Iris pigment epithelial cell (primary cell): ENCODE measurements at places on chromosomes 1 and 21.
A peak's percentile ranks its signal among the peaks of the same experiment; 100 is the strongest.

- DNase-seq, result no peak
Observed at GRCh38 chr1:244155661-244156060, 104.6 kb downstream of the ZBTB18 start.

DNA sequence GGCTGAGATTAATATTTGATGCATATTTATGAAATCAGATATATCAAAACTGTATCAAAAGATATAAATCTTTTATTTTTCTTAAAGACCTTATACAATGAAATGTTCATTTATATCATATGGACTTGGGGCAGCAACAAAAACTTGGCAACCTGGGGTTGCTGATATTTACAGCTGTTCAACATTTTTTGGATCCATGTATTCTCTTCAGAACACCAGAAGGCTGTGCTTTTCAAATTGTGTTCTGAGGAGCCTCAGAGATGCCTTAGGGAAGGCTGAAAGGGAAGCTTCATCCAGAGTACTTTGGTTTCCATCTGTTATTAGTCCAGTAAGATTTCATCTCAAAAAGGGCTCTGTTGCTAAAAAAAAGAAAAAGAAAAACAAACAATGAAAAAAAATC, 94.8 kb downstream of the DISC1 start:
- DNase-seq, result no peak

DNA sequence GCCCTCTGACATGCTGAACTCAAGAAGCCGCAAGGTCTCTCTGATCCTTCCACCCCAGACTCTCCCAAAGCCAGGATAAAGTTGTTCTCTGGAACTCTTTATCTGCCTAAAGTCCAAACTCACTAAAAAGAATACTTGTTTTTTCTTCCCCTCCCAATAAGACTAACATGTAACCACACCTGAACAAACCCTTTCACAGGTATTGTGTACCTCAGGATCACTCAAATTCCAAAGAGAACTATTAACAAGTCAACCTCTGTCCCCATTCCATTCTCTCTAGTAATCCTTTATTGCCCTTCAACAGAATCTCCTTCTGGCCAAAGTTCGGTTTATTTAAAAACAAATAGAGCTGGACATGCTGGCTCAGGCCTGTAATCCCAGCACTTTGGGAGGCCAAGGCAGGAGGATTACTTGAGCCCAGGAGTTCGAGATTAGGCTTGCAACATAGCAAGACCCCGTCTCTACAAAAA, 4.1 kb upstream of the TOE1 start:
- DNase-seq, result no peak

DNA sequence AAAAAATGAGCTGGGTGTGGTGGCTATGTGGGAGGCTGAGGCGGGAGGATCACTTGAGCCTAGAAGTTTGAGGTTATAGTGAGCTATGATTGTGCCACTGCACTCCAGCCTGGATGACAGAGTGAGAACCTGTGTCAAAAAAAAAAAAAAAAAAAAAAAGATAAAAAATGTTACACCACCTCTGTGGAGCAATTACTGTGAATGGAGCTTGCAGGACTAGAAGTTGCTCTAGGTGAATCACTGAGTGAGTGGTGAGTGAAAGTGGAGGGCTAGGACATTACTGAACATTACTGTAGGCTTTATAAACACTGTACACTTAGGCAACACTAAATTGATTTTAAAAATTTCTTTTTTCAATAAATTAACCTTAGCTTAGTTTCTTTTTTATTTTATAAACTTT, 21.9 kb downstream of the TLCD4 start:
- no peak for DNase-seq

GRCh38 chr21:44286086-44286715, 525 bp downstream of the AIRE start:
- DNase-seq, result no peak

GRCh38 chr1:69172003-69173000, 395.4 kb upstream of the LRRC7 start:
- DNase-seq, result peak; percentile 1

DNA sequence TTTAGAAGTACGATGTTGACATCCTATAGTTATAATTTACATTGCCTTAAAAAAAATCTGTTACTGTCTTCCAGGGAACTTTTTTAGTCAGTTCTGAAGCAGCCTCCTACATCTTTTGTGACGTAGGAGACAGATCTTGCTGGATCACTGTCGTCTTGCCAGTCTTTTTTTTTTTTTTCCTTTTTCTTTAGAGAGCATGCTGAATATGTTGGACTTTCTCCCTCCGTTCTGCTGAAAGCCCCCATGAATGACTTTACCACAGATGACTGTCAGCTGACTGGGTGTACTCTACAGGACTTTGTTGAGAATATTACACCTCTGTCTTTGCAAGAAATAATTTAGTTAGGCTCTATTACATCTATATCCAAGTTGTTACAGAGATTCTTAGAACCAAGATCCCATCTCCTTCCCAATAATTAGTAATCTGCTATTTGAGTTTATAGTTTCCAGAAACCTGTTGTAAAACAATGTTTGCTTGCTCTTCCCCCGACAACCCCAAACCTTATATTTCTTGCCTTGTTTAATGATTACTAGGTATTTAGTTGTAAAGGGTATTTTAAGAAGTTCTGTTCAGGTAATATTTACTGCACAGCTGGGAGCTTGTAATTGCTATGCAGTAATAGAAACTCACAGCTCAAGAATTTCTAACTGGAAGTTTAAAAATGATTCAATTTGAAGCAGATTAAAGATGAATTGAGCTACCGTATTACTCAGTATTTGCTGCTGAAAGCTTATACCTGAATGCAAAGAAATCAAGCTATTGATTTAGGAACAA, 61.8 kb downstream of the RASAL2 start:
- no peak for DNase-seq

DNA sequence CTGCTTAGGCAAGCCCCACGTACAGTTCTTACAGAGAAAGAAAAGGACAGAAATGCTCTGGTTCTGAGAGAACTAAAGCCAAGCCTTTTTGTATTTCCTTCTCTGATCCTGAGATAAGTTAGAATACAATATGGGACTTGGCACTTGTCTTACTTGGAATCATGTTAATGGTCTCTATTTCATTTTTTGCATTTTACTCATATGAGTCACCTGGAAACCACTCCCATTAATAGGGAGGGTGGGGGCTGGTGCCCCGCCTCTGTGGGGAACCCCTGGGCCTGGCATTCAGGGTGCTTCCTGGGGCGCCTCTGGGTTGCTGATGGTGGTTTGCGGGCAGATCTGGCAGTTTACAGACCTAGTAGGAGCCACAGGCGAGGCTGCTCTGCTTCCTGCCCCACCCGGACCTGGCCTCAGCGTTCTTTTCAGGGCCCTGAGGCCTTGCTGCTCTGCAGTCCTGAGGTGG, 26.7 kb downstream of the TSPAN2 start:
- DNase-seq, result peak; percentile 63

DNA sequence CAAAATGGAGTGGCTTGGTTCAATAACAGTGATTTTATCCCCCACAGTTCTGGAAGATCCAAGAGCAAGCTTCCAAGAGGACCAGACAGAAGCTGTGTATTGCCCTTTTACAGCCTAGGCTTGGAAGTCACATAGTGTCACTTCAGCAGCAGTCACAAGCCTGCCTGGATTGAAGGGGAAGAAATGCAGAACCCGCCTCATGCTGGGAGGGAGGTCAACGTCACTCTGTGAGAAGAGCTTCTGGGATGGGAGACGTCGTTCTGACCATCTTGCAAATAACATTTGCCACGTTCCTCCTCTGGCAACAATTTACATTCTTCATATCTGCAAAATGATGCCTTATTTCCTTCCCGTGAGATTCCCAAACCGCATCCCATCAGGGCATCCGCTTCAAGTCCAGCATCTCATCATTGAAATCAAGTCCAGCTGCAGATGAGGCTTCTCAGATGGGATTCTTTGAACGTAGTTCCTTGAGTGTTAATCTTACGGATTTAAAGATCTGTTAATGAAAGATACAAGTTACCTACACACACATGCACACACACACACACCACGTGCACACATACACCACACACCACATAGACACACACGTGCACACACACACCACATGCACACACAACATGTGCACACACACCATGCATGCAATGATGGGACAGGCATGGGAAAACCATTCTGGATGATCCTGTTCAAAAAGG, 23.9 kb upstream of the KIF1B start:
- DNase-seq, result no peak

DNA sequence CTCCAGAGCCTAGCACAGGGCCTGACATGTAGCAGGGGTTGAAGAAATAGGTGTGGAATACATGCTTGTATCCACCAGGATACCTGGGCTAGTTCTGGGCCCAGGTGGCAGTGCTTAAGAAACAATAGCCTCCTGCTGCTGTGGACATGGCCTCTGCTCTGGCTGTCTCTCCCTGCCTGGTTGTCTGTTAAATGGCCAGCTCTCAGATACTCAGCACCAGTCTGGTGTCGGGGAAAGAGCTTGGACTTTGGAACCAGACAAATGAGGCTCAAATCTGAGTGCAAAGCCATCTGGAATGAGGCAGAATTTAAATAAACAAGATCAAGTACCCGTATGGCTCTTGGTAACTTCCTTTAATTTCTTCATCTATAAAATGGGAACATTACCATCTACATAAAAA, 31.5 kb downstream of the SESN2 start:
- no peak for DNase-seq

- DNase-seq, result peak; percentile 67
Observed at GRCh38 chr1:226061841-226062557, 517 bp upstream of the H3-3A start.

GRCh38 chr1:79302380-79302930, 295.9 kb upstream of the ADGRL4 start:
- no peak for DNase-seq

- DNase-seq, result no peak
Observed at GRCh38 chr1:19239876-19240275, 11.4 kb downstream of the EMC1 start.

DNA sequence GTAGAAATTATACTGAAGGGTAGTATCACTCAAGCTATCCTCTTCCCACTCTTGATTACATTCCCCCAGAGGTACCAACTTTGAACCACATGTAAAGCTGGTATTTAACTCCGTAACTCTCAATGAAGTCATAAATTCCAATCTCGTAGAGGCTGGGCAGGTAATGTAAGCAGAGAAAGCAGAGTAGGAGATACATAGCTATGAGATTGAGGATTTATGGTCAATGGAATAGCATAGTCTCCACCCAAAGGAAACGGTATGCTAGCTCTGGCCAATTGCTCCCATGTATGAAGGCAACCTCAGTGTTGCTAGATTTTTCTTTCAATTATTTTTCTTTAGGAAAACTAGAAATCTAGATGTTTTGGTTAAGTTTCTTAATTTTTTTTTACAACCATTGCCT, 163.1 kb upstream of the NRIP1 start:
- DNase-seq, result no peak

DNA sequence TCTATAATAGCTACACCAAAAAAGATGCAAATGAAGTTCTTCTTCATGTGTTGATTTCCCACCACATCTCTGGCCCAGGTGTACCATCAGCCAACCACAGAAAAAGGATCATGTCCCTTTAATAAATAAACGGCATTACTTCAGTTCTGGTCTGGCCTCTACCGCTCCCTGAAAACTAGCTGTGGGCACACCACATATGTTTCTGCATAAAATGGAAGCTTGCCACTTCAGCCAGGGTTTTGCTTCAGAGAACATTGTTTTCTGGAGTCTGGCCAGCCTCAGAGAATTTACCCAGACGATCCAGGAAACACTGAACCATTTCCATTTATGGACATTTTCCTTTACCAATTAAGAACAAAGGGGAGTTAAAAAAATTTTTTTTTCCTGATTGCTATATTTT, 5.8 kb upstream of the LAMC2 start:
- peak; percentile 87 for DNase-seq

DNA sequence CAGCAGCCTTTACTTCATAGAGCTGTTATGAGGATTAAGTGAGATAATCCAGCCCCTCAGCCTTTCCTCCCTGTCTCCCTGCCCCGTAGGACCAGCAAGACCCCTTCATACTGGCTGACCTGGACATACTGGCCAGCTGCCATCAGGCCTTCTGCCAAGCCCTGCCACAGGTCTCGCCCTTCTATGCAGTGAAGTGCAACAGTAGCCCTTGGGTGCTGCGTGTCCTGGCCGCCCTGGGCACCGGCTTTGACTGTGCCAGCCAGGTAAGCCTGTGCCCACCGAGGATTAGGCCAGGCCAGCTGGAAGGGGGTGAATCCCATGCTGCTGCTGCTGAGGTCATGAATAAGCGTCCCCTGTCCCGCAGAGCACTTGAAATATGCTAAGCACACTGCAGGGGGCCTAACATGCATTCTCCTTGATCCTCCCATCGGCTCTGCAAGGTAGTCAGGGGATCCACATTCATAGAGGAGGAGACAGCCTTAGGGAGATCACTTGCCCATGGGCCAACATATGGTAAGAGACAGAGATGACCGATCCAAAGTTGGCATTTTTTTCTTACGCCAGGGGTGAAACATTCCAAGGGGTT, 73.3 kb upstream of the TINAGL1 start:
- DNase-seq, result no peak

GRCh38 chr1:152886085-152886484, 8.0 kb downstream of the SMCP start:
- DNase-seq, result no peak

- DNase-seq, result no peak
Observed at GRCh38 chr1:3172431-3173380, 103.7 kb downstream of the PRDM16 start.

- DNase-seq, result peak; percentile 95
Observed at GRCh38 chr21:33434770-33435360, 31.7 kb downstream of the IFNGR2 start.

DNA sequence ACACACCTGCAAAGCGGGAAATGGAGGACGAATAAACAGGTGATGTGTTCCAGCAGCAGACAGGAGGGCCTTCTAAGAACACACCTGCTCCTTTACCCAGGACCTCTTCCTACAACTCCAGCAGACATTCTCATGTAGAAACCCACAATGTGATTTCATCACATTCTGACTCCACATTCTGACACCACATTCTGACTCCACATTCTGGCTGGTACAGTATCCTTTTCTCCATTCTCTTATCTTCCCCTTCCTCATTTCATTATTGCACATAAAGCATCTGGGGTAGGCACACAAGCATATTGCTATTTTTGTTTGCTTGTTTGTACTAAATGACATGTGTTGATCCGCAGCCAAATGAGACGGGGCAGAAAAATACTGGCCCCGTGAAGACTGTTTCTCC, 3.6 kb upstream of the ZNF124 start:
- DNase-seq, result no peak

DNA sequence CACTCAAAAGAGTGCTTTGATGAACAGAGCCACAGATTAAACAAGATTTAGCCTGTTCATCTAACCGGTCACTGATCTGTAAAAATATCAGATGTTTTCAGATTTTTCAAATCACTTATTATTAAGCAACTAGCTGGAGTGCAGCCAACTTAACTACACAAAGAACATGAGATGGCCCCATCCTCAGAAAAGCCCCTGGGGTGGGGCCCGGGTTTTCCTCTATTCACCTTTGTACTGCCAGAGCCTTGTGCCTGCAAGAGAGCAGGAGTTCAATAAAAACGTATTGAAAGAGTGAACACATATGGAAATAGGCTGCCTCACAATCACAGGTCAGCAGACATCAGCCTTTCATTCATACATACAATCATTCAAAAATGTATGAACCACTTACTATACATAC, 516.1 kb downstream of the OMA1 start:
- DNase-seq, result no peak

GRCh38 chr1:58528518-58528917, 18.0 kb downstream of the OMA1 start:
- DNase-seq, result peak; percentile 83

- peak; percentile 61 for DNase-seq
Observed at GRCh38 chr1:112515311-112516009, 6.7 kb downstream of the WNT2B start.
